C1 segment of cervical spinal cord (tissue), 14 donors: ENCODE measurements at places on chromosomes 7 and 10.

DNA sequence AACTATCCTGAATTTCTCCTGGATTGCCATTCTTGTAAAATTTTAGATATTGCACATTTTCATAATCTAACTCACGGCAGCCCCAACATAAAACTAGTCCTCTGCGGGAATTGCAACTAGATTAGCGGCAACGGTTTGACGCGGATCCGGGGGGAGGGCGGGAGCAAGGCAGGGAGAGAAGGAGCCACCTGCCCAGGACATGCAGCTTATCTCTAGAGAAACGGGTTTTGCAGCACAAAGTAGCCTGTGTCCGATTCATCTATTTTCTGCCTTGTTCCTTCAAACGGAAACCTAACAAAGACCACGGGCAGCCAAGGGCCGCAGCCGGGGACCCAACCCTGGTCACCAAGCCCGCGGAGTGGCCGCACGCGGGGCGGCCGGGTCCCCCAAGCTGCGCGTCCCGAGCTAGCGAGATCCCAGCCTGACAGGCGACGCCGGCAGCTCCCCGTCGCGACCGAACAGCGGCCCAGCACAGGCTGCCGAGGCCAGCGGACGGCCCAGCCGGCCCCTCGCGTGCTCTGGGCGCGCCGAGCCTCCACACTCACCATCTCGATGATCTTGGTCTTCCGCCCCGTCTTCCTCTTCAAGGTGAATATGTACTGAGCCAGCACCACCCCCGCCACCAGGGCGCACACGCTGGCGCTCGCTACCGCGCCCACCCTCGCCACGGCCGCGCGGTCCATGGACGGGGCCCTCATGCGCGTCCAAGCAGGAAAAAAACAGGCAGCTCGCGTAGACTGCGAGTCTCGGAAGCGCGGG lies at the start of gene NT5C3A:
NT5C3A (minus strand) TSS at position 754 of the 759 bp plus-strand sequence; CDS start at position 683, 71 bp downstream.
- no peak for DNase-seq

DNA sequence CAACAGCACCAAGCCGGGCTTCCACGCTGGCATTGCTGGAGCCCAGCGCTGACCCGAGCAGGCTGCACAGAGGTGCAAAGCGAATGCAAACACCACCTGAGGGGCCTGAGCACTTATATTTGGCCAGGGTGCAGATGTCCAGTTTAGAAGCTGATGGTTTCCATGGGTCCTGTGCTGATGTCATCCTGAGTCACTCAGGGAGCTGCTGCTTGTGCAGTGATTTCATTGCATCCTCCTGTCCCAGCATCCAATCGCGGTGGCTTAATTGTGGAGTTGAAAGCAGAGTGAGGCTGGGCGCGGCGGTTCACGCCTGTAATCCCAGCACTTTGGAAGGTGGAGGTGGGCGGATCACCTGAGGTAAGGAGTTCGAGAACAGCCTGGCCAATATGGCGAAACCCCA lies 410.2 kb upstream of the KLF6 start:
- DNase-seq: no peak

DNA sequence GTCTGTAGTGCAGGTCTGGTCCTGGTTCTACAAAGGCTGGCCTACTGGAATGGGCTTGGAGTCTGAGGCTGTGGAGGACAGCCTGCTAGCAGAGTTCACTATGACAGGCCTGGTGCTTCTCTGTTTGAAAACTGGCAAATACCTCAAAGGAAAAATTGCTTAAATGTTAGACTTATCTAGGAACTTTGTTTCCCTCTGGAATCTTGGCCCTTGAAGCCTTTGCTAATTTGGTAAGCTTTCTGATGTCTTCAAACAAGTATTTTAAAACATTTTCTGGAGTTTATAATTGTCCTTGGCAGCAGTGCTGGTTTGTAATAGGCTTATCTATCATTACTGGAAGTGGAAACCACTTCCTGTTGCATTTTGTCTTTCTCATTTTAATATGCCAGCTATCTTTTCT lies 139.7 kb downstream of the TMEM26 start:
- DNase-seq: no peak

GRCh38 chr7:50603287-50603686 lies 38.1 kb upstream of the DDC start:
- no peak for DNase-seq

- no peak for DNase-seq
Measured at GRCh38 chr10:117477961-117478670, 64.4 kb upstream of the EMX2 start.

DNA sequence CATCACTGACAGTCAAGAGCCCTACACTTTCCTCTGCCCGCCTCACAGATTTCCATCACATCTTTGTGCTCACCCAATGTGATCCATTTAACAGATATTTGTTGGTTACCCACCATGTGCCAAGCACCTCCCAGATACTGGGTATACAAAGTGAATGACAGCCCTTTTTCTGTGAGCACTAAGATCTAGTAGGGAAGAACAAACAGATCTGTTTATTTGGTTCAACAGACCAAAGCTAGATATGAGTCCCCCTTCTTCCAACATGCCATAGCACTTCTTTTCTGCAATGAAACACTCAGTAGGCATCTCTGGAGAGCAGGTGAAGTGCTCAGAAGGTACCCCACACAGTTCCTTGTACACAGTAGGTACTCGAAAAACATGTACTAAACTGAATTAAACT lies 101.4 kb downstream of the HIPK2 start:
- no peak for DNase-seq

GRCh38 chr7:8213381-8213780 lies 48.6 kb downstream of the ICA1 start:
- no peak for DNase-seq

DNA sequence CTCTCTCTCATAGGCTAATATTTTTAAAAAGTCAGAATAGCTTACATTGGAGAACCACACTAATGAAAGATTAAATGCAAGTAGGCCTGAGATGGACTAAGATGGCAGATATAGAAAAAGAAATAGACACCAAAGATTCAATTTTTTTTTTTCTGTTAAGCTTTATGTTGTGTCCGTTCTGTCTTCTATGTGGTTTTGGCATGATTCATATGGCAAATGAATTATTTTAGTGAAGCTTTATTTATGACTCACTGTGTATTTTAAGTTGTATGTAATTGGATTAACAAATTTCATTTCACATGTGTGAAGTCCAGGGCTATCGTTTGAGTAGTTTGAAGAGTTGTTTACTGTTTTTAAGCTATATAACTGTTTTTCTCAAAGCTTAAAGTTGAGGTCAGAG lies 214.8 kb downstream of the CAMK1D start:
- DNase-seq: no peak

- no peak for DNase-seq
Measured at GRCh38 chr10:35608328-35608672, 3.2 kb downstream of the GJD4 start.

GRCh38 chr10:93030409-93030808 lies 30.2 kb upstream of the CYP26C1 start:
- no peak for DNase-seq

DNA sequence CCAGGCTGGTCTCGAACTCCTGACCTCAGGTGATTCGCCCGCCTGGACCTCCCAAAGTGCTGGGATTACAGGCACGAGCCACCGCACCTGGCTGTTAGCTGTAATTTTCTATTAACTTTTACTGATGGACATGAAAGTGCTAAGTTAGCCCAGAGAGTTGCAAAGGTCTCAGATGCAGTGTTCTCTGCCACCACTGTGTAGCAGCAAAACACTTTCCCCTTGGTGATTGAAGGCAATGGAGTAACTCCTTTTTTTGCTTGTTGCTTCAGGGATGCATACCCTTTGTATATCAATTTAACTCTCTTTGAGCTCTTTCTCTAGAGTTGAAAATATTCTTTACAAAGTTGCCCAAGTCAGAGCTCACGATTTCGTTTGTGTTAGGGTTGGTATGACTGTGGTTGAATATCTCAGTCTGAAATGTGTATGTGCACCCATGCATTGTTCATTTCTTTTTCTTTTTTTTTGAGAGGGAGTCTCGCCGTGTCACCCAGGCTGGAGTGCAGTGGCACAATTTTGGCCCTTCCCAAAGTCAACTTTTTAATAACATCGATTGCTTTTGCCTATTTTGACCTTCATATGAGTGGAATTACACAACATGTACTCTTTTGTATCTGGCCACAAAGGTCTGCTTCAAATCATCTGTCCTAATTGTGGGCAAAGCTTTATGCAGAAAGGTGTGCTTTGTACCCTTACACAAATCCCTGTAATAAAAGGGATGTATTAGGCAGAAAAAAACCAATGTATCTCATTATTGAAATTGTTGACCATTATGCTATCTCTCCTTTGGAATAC lies 52.6 kb downstream of the GTF2I start:
- no peak for DNase-seq

GRCh38 chr7:1236132-1236661 lies 3.5 kb downstream of the UNCX start:
- no peak for DNase-seq

- no peak for DNase-seq
Measured at GRCh38 chr7:115654384-115655214, 376.0 kb downstream of the TFEC start.

DNA sequence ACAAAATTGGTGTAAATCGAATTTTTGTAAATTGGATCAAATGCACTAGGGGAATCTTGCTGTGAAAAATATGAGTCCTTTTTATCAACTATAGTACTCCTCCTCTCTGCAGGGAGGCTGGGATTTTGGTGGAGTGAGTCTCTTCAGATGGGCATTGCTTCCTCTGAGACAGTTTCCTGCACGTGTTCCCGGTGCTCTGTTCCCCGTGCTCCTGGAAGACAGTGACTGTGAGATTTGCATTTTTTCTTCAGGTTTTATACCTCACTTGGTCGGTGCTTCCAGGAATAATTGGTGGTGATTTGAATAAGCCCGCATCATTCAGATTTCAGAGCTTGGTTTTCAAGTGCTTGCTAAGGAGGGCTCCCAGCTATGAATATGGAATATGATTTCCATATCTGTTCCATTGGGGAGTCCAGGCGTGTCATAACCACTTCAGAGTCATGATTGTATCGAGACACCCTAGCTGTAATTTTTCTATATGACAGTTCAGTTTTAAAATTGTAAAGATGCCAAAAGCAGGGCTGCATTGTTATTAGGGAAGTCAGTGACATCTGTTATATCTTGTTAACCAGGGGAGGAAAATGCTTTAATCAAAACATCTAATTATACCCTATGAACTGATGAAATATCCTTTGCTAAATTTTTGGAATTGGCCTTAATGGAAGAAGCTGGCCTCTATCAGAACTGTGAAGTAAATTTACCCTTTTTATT lies 12.3 kb downstream of the AUTS2 start:
- no peak for DNase-seq

GRCh38 chr10:132714986-132715775 lies 70.8 kb downstream of the NKX6-2 start:
- peak; percentile 58 for DNase-seq

DNA sequence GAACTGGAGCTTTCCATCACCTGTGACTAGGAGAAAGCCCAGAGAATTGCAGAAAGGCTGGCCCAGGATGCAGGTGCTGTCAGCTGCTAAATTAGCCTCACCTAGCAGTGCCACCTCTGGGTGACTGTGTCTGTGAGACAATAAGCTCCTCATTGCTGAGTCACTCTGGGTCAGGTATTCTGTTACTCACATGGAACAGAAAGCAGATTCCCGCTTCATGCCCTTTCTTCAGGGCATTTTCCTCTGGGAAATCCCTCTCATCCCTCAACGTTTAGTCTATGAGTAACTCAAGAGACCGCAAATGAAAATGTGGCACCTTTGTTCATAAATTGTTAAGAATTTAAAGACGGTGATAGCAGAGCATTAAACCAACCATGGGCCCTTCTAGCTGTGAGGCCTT lies 184.0 kb downstream of the ADAM12 start:
- DNase-seq: no peak

GRCh38 chr10:29878492-29878891 lies 180.9 kb downstream of the JCAD start:
- no peak for DNase-seq

DNA sequence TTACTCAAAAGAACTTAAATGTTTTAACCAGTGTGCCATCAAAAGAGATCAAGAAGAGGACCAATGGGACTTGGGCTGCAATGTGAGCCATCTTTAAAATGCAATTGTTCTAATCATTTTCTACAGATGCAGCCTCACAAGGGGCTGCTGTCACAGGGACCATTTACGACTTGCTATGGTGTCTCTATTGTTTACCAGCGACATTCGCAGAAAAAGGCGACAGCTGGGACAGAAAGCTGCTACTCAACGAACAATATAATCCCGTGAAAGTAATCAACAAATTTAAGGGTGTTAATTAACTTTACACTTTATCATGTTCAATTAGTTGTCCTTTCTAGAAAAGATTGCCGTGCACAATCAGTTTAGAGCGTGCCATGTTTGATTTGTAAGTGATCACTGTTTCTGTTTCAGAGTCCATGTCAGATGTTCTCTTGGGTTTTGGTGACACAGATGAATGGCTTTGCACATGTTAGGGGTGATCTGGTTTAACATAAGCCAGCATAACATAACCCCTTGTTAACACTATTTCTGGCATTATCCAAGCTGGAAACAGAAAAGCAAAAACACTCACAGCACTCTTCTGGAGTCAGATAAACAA lies 110.8 kb downstream of the HIBADH start:
- no peak for DNase-seq

- DNase-seq: no peak
Measured at GRCh38 chr10:122466951-122467381, 5.6 kb downstream of the HTRA1 start.

- DNase-seq: no peak
Measured at GRCh38 chr10:124343351-124344265, 75.1 kb downstream of the OAT start.

GRCh38 chr7:127904670-127904985 lies 126.6 kb downstream of the LRRC4 start:
- DNase-seq: no peak
